ENCODE measurements at places on chromosomes 11 and 22.

- no peak for DNase-seq
Measured at GRCh38 chr11:69797156-69797555, 22.0 kb upstream of the FGF4 start.

DNA sequence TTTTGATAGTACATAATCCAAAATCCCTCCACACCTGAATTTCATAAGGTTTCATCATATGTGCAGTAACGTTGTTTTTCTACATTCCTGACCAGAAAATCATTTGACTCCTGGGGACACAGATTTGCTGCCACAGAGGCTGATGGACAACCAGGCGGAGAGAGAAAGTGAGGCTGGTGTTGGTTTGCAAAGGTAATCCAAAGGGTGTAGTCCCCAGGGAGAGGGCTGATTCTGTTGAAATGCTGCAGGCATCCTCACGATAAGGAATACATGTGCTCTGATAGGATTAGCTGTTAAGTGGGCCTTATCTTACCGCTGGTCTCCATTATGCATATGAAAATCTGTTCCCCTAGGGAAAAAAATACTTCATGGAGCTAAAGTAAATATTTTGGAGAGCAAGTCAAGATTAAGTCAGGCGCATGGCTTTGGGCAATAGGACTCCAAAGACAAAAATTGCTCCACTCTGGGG, 8.1 kb downstream of the APOL6 start:
- no peak for DNase-seq

GRCh38 chr22:41656556-41656955, 32.1 kb downstream of the SNU13 start:
- DNase-seq, result no peak

- DNase-seq, result no peak
Measured at GRCh38 chr11:107018902-107019493, 722 bp upstream of the GUCY1A2 start.

DNA sequence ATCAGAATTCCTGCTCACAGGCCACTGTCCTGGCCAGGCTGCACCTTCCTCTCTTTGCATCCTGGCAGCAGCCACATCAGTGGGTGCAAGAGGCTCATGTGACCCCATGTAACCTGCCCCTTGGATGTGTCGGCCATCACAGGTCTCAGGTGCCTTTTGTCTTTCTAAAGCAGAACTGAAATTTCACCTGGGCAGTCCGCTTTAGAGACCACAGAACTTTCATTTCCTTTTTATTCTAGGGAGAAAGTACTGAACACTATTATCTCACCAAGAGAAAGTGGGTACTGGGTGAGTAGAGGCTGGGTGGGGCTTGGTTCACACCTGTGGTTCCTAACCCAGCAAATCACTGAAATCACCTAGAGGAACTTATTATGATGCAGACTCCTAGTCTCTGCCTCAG, 51.7 kb upstream of the NUP160 start:
- DNase-seq, result no peak
